ENCODE measurements at places on chromosomes 5 and 9.

DNA sequence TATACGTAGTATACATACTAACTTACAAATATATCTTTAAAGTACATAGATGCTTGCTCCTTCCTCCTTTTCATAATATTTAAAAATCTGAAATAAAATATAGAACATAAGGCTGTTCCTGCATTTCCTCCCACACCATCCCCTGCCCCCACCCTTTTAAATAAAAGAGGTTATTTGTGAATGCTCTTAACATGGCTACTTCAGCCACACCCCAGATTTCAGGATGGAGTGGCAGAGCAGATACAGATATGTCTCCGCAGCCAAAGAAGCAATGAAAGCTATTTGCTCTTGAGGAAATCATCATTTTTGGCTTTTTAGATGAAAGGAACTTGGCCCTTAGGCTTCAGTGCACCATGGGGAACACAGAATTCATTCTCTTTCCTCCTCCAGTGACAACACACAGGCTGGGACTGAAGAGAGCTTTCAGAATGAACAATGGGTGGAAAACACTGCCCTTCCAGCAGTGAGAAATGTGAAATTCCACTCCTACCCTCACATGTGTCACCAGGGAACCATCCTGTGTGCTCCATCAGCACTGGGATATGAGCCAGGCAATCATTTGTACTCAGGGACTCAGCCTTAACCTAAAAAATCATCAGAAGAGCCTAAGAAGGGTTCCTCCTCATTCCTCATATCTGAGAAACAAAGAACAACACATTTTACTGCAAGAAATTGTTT lies 134.3 kb downstream of the PPP2R2B start:
- DNase-seq, result no peak

DNA sequence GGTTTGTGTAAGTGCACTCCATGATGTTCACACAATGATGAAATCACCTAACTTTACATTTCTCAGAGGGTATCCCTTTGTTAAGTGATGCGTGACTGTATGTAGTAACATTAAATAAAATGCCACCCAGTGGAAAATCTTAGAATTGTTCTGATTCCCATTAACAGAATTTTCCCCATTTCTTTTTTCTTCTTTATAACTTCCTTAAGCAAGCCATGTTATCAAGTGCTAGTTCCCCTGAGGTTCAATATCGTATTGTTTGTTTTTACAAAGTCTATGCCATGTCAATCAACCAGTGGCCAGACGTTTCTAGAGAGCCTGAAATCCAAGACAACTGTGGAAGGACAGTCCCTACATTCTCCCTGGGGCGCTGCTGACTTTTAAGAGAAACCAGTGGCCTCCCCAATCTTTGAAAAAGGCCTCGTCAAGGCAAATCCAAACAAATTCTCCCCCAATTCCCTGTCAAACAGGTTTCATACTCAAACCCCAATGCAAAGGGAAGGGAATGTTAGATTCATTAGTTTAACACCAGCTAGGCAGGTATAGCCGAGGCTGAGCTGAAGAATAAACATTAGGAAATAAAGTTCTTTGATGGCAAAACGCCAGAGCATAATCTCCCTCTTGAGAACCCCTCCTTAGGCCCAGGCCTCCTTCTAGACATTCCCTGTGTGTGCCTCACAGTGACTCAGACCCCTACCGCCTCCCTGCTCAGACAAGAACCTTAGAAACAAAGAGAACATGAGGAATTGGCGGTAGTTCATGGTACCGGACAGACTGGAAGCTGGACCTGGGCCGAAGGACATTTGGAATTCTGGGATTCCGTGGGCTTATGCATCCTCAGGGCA lies 198.7 kb downstream of the GNA14 start:
- DNase-seq, result no peak

DNA sequence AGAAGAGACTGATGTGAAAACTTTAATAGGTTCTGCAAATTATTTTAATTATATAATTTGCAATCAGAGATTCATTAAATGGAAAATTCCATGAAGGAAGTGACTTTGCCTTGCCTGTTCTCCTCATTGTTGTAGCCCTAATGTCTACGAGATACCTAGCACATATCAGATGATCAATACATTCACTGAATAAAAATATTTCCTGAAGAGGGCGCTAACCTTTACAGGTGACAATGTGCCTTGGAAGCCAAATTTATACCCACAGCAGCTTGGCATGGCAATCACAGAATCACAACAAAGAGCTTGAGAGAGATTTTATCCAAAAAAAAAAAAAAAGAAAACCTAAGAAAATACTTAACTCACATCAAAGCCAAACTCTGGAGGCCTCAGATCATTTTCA lies 17.4 kb downstream of the HAUS6 start:
- no peak for DNase-seq

DNA sequence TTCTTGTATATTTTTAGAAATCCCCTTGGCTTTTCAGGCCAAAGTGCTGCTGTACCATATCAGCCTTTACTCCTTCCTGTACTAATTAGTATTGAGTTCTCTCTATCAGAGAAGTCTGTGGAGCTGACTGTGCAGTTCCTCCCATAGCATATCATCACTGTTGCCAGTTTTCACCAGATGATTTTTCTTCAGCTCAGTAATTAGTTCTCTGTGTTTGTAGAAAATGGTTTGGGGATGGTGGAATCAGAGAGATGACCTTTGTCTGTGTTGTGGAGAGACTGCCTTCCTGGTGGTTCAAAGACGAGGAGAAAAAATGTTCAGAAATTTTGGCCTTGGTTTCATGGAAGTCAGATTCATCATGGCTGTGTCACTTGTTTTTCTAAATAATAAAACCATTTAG lies 227.5 kb upstream of the ACTBL2 start:
- DNase-seq, result no peak

DNA sequence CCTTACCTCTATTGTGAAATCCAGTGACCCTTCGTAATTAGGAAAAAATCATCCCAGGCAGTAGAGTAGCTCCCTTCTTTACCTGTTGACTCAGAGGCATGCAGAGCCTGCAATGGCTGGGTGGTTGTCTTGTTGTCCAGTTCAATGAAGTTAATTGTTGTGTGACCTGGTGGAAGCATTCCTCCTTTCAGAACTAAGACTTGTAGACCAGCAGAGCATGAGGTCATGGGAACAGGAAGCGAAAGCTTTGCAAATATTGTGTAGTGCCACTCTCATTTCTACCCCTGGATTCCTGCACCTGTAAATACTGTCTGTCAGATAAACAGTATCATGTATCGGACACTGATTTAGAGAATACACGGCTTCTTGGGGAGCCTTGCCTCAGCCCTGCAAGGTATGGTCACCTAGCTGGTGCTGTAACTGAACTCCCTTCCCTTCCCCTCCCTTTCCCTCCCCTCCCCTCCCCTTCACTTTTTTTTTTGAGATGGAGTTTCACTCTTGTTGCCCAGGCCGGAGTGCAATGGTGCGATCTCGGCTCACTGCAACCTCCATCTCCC lies 5.7 kb upstream of the PRXL2C start:
- no peak for DNase-seq

GRCh38 chr5:61281686-61282085 lies 50.4 kb upstream of the ZSWIM6 start:
- DNase-seq, result no peak

GRCh38 chr9:25350011-25350410 lies 328.2 kb downstream of the TUSC1 start:
- DNase-seq, result no peak

GRCh38 chr5:36722900-36723299 lies 116.5 kb downstream of the SLC1A3 start:
- DNase-seq, result no peak

DNA sequence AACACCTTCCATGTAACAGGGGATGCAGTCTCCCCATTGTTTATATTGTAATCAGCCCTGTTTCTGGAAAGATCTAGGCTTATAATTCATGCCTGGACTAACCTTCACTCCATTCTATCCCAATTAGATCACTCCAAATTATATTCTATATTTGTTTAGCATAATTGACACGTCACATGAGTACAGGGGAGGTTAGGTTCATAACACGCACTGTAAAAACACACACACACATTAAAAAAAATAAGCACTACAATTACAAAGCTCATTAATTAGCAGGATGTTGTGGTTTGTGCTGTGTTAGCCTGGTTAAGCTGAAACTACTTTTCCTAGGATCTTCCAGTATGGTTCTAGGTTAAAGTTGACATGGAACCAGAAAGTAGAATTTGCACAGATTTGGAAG lies 126.0 kb downstream of the MLLT3 start:
- no peak for DNase-seq

- DNase-seq, result no peak
Observed at GRCh38 chr5:56598941-56599340, 216.4 kb upstream of the MAP3K1 start.

- peak; percentile 25 for DNase-seq
Observed at GRCh38 chr9:137458194-137459151, 661 bp downstream of the NSMF start.

- no peak for DNase-seq
Observed at GRCh38 chr9:71602652-71603051, 165.7 kb downstream of the CEMIP2 start.

DNA sequence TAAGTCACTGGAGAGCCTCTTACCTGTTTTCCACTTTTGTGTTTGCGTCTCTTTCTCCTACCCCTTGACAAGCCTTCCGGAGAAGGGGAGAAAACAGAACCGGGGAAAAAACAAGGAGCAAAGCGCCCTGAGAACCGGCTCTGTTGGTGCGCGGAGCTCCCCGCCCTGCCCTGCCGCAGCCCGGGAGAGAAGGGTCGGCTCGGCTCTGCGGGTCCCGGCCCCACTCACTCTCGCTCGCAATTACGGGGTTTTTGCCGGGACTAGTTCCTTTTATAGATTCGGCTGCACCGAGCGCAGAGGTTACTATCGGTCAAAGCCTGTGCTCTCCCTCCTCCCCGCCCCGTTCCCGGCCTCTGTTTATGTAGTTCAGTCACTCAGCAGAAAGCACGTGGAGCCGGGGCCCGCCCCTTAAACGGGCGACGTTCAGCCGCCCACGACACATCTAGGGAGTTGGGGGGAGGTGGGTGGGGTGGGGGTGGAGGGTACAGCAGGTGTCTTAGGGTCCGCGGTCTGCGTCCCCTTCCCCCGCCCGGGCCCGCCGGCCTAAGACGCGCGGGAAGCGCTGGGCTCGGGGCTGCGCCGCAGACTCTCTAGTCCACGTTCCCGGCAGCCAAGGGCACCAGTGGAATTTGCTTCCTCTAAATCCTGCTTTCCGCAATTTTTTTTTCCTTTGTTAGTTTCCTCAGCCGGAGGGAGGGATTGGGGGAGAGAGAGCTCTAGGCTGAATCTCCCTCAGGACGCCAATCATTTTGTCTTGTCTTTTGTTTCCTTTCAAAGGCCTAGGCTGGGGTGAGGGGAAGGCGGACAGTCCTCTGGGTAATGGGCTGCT lies at the start of gene ABCA1:
TSS of gene ABCA1 (minus strand) at position 244 of the 829 bp plus-strand sequence. CDS start 24,476 bp downstream, outside the sequence.
- peak; percentile 63 for DNase-seq

DNA sequence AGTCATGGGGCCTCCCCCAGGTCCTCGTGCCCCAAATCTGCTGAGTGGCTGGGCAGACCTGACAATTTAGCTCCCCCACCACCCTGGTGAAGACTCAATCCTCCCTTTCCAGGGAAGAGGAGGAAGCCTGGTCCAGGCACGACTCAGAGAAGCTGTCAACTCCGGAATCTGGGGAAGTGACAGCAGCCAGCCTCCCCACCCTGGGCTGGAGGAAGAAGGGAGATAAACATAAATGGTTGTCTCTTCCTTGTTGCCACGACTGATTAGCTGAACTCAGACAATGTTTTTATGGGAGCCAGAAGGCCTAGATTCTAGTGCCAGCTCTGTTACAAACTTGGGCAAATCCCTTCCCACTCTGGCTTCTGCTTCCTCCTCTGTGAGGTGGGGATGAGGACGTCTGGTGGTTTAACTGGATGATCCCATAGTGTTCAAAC lies 15.4 kb downstream of the CCDC69 start:
- no peak for DNase-seq

DNA sequence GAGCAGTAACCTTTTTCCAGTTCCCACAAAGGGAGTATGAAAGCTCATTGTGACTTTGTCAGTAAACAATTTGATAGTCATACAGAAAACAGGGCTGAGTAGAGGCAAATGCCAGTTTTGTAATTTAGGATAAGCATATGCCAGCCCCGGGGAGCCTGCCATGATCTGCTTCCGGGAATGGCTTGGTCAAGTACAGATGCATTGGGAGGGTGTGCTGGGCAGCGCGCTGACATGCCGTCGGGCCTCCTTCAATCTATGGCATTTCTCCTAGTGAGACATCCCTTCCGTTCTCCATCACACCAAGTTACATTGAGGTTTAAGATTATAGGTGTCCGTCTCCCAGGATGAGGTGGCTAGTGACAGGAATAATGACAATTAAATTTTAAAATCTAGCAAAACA lies 48.6 kb downstream of the GNA14 start:
- DNase-seq, result no peak

GRCh38 chr5:51651476-51651875 lies 268.2 kb downstream of the ISL1 start:
- no peak for DNase-seq

- no peak for DNase-seq
Observed at GRCh38 chr9:127300886-127301447, 36.4 kb downstream of the GARNL3 start.

DNA sequence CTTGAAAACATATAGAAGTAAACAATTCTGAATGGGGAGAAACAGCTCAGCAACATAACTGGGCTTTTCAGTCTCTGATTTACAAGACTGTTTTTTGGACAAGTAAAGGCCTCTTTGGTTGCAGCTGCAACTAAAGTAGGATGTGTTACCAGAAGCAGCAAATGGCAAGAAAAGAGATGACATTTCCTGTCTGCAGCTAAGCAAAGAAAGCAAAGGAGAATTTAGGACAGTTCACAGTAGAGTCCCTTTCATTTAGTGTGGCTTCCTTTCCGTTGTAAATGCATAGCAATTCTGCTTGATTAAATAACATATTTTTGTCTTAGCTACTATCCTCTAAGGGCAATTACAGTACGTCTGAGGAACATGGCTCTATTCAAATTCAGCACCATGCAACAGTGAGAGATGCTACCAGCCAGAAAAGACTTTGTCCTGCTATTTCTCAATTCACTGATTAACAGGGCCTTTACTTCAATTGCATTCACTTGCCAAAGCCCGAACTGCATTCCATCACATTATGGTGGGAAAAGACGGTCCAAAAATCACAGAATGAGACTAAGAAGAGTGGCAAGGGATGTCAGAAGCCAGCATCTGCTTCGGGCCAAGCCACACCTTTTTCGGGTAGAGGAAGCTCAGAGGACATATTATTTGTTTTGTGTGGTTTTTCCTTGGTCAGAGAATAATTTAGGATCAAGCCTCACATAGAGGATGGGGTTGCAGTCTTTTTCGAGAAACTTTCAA lies 107.7 kb downstream of the SEMA6A start:
- DNase-seq, result no peak

DNA sequence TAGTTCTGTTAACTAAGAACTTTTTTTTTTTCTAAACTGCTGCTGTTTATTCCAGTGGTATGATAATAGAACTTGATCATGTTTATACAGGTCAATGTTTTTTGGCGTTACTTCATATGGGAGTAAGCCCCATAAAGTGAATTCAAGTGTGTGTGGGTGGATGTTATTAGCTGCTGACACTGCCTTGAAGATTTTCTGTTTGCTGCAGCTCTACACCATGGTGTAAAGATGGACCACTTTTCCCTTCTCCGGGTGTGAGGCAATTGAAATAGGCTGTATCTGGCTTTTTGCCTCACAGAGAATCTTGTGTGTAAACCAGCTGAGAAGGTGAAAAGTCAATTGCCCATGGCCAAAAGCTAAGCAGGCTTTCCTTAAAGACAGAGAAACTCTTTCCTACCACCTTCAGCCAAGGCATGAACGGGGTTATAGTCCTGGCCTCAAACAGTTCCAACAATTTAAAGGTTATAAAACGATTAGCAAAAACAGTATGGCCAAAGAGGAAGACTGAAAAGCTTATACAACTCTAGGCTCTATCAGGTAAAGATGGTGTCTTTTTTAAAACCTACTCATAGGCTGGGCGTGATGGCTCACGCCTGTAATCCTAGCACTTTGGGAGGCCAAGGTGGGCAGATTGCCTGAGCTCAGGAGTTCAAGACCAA lies 33.9 kb upstream of the ABCA1 start:
- DNase-seq, result no peak
